Astrocyte (in vitro differentiated cells and primary cell): ENCODE measurements at places on chromosomes 7 and 10. TPM values are rescaled to one million over a fixed set of nuclear protein-coding genes. Genes with fewer than 3 reads are reported as not detected.

- DNase-seq = no peak
Observed at GRCh38 chr10:51862149-51862548, 162.8 kb upstream of the CSTF2T start.

GRCh38 chr10:24947304-24948097, 4.9 kb downstream of the PRTFDC1 start:
- DNase-seq = peak; percentile 68

DNA sequence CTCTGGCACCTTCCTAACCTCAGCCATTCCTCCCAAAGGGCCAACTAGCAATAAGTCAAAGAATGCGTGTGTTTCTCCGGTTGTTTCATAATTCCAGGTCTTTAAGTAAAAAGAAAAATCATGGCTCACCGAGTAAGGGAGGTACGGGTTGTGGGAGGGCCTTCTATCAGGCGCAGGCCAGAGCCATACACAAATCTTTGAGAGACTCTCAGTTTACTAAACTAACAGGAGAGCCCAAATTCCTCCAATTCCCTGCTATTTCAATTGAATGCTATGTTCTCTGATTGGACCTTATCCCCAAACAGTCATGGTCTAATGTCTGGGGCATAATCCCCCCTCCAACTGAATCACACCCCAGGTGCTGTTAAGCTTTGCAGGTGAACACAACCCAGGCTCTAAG, 26.2 kb upstream of the SLF2 start:
- no peak for DNase-seq

DNA sequence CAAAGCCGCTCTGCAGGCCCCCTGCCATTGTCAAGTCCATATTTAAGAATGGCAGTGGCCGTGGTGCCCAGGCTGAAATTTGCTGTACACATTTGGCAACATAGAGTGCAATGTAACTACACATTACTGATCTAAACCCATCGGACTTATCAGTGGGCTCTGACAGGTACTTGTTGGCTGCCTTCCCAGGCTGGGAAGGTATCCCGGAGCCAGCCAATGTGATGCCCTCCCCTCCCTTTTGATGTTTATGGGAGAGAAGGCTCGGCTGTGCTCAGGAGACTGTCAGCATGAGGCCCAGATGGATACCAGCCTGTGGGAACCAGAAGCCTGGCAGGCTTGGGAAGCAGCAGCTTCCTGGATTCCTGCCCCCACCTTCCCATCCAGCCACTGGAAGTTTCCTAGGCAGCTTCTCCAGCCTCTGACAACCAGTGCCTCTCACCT, 146.1 kb upstream of the TCF7L2 start:
- no peak for DNase-seq

GRCh38 chr7:142053988-142054387, 57.5 kb upstream of the MGAM2 start:
- DNase-seq = peak; percentile 13

DNA sequence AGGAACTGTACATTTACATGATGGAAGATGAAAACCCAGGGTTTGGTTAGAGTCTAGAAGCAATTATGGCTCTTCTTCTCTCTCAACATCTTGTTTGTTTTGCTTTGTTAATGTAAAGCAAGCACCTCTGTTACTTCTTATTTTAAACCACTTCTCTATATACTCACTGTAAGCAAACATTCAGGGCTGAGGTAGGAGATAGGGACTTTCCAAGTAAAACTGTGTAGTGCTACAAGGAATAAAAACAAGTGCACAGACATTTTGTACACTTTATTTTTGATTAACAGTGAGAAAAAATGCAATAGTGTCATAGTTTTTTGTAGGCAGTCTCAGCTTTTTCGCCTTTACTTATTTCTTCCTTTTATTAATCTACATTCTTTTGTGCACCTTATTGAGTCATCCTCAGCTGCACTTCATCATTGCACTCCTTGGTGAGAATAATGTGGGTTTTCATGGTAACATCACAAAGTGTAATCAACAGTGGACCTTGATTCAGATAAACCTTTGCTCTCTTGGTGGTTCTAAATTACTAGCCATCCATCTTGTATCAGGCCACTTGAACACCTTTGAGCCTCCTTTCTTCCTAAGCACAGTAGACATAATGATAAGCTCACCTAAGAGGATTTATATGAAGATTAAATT, 52.9 kb downstream of the ELMO1 start:
- no peak for DNase-seq

Gene BEND7
- total RNA-seq = 15.9 and 21.1 TPM in 2 replicates

Gene SPDYE3
- total RNA-seq = not detected in 2 replicates

Gene IQUB
- 0.50 and 0.59 TPM in 2 replicates for total RNA-seq

Gene XRCC2
- 1.2 and 1.6 TPM in 2 replicates for total RNA-seq
